ENCODE measurements at places on chromosomes 2 and 18.

DNA sequence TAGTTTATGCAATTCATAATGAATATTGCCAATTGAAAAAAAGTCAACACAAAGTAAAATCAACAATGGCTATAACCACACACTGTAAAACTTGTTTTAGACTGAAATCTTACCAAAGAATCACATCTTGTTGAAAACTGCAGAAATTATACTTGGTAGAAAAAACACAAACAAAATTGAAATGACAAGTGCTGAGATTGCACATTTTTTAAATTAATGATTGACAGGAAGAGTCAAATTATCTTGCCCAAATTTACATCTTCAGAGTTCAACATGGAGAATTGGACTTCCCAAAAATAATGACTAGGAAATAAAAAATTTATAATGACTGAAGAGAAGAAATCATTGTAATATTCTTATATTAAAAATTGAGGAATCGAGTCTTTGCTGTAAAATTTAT lies 84.6 kb upstream of the TTC39C start:
- DNase-seq, result no peak

- no peak for DNase-seq
These were observed 45.5 kb downstream of the TWSG1 start for GRCh38 chr18:9380101-9380500.

DNA sequence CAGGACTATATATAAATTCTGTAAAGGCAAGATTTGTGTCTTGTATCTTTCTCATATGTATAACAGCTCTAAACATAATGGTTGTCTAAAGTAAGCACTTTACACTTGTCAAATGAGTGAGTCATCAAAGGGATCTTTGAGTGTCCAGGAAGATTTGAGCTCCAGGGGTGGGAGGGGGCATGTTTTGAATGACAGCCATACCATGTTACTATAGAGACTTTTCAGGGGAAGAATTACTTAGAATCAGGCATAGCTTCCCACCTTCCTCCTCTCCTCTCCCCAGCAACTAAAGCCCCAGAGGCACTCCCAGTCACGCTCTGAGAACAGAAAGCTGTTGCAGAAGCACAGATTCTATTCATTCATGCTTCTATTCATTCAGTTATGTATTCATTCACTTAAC lies 65.8 kb upstream of the ALK start:
- no peak for DNase-seq

- no peak for DNase-seq
These were observed 151.3 kb downstream of the KLHL29 start for GRCh38 chr2:23536326-23536725.

GRCh38 chr2:166106431-166107015 lies 21.3 kb downstream of the SCN1A start:
- peak; percentile 46 for DNase-seq

DNA sequence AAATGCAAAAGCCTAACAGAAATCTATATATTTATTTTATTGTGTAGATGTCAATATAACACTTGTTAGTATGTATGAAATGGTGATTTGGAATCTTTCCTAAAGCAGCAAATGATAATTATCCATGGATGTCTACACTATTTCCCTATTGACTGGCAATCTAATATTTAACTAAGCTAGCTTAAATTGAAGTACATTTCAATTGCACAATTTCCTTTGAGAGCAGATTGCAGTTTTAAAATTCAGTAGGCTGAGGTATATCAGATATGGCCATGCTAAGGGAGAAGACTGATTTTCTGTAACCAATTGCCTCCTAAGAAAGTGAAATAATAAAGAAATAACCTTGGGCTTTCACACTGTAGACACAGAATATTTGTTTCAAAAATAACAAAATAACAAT lies 90.1 kb upstream of the KCNJ3 start:
- DNase-seq, result no peak

DNA sequence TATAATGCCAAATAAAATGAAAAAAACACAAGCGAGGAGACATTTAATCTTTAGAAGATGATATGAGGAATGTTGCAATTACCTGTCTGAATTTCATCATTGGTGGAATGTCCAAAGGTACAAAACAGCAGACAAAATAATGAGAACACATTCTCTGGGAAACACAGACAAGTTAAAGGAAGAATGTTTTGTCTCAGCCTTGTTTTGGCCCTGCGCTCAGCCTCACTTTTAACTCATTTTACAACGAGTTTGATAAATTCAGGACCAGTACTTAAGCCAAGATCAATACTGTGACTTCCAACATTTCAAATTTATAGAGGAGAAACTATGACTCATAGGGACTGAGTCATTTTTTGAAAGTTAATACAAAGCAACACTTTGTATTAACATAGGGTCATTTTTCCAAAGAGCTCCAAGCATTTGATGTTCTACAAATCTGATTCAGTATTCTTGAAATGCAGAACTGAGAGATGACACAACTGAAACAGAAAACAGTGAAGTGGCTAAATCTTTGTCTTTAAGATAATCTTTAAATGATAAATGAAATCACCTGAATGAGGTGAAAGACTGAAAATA lies 833.2 kb upstream of the CHAC2 start:
- no peak for DNase-seq

DNA sequence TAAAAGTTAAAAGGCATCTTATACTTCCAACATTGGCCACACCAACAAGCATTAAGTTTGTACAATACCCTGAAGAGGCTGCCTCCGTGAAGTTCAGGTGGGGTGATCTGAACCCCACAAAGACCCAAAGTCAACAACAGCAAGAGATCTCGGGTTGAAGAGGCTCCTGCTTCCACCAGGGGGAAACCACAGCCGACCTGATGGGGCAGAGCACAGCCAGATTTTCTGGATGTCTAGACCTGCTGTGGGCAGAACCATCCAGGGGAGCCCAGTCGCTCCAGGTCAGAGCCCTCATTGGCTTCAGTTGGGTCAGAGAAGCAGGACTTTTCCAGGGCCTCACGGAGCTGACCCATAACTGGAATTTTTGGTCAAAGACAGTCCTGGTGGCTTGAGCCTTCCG lies 66.5 kb upstream of the ACKR3 start:
- DNase-seq, result no peak

DNA sequence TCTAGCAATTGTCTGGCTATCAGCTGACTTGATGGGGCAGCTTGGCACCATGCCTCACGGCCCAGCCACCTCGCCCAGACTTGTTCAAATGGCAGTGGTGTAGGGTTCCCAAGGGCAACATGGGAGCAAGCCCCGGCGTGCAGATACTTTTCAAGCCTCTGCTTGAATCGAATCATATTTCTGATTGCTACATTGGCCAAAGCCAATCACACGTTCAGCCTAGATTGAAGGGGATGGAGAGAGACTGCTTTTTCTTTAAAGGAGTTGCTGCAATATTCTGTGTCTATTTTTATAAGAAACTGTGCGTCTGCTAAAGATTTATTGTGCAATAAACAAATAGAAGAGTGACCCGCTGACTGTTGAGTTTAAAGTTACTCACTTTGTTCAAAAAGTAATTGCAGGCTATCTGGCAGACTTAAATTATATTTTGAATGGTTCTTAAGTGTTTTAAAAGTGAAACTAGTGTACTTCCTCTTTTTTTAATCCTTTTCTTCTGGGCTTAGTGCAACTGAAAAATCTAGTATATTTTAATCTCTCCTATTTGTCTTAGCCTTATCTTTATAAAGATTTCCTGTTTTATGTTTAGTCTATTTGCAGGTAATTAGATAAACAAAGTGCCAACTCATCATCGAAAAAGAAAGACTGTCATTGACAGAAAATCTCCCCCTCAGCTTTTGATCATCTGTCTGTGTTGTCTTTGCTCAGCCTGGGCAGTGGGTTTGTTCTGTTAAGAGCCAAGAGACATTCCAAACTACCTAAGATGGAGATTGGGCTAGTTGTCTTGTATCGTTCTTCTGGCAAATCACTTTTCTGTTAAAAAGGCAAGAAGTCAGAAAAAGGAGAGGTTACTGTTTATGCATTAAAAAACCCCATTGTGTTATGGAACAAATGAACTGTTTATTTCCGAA lies 156.1 kb downstream of the TPGS2 start:
- DNase-seq, result no peak

DNA sequence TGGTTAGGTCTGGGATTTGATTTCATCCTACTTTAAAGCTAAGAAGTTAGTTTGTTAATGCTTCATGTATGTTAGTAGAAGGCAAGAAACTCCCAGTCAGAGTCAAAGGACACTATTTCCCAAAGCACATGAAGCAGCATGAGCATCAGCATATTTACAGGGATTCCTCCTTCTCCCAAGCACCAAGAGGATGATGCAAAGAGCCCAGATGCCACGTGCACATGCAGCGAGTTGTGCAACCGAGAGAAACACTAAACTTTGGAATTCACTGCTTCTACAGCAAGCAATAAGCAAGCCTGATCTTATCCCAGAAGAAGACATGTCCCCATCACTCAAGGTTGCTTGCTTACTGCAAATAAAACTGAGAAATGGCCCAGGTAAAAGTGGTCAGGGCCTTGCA lies 32.5 kb downstream of the CPO start:
- DNase-seq, result peak; percentile 52

DNA sequence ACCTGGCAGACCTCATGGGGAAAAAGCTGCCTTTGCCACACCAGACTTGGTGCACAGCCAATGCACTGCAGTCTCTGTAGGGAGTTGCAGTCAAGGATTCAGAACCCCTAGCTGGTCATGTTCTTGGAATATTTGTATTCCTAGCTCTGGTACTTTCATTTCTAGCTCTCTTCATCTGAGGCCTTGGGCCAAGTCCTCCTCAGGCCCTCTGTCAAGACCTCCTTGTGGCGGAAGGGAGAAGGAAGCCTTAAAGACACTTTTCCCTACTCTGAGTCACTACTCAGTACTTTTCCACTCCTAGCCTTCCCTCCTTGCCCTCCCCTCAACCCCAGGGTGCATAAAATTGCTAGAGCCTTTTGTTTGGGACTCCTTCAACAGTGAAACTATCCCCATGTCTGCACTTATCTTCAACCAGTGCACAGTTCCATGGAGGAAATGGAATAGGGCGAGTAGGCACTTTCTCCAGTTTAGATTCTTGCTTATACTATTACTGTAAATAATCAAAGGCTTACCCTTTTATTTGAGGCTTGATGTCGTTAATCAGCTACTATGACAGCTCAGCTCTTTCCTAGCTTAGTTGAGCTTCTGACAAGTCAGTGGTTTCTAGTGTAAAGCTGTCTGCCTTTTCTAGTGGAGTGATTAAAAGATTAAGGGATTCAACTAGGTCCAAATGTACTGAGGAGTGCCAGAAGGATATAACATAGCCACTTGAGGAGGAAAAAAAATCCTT lies 15.8 kb downstream of the M1AP start:
- DNase-seq, result no peak

- DNase-seq, result no peak
These were observed 396.3 kb downstream of the RIT2 start for GRCh38 chr18:42719221-42719620.

DNA sequence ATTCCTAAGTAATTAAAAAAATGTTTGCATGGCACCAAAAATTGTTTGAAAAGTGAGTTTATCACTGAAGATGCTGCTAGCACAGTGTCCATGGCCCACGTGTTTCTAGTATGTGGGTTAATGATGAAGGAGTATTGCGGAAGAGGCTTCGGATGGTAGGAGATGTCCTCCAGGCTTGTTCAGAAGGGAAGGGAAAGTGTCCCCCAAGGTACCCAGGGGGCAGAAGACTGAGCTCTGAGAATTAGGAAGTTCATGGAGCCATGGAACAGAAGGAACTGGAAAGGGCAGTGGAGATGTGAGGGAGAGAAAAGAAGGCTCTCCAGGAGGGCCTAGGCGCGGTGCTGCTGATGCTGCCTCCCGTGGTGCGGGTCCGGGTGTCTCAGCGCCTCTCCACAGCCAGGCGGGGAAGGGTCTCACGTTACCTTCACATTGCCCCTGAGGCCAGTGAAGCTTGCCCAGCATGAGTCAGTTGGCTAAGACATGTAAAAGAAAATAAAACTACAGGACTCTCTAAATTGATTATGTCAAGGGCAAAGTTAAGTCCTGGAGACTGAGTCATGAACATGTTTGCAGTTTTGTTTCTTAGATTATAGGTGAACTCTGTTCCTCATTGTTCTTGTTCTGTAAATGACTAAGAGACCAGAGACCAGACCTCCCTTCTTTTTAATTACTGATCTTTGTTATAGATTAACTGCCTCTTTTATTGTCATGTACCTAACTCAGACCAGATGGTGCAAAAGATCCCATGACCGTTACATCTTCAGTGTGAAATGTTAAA lies 89.0 kb downstream of the MTCL1 start:
- no peak for DNase-seq

DNA sequence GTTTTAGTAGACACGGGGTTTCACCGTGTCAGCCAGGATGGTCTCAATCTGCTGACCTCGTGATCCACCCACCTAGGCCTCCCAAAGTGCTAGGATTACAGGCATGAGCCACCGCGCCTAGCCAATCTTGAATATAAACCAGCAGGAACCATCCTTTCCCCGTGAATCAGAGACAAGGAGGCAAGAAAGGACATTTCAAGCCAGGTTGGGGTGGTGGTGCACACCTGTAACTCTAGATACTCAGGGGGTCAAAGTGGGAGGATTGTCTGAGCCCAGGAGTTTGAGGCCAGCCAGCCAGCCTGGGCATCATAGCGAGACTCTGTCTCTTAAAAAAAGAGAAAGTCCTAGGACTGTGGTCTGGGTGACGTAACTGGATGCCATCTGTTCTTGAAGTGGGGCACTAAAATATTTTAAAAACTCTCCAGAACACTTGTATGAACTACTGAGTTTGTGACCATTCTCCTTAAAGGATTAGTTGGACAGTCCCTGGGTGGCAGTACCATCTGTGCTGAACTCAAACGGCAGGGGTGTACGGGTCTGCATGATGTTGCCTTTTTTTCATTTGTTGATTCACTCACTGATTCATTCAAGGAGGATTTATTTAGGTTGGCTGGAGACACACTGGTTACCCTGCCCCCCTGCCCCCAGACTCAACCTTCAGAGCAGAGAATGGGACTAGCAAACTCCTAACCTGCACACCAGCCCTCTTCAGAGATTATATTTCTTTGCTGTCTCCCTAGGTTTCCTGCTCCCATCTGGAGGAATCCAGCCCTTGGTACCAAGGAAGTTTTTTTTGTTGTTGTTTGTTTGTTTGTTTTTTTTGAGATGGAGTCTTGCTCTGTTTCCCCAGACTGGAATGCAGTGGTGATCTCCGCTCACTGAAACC lies 2.9 kb upstream of the TLX2 start:
- no peak for DNase-seq

GRCh38 chr2:105750735-105751134 lies 6.0 kb downstream of the NCK2 start:
- no peak for DNase-seq

GRCh38 chr2:150698016-150698661 lies 210.7 kb upstream of the RND3 start:
- DNase-seq, result no peak

GRCh38 chr2:3986063-3986462 lies 282.7 kb downstream of the DCDC2C start:
- DNase-seq, result no peak

DNA sequence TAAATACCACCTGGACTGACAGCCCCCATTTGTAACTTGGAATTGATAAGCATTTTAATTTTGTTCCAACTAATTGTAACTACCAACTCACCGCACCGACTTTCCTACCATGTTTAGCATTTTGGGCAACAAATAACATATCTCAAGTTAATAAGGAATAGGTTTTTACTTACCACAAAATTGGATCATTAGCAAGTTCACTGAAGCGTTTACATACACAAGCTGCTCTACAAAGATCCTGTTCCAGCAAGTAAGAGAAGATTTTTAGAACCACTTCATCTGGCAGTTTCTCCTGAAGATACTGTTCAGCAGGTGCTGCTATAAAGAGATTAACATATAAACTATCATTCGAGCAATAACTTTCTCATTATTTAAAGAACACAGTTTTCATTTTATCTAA lies 55.7 kb downstream of the MSH6 start:
- no peak for DNase-seq

All from inflammatory macrophage (primary cell).